ENCODE measurements at places on chromosomes 11 and 22. TPM values are rescaled to one million over a fixed set of nuclear protein-coding genes. Genes with fewer than 3 reads are reported as not detected.

- no peak for DNase-seq
Observed at GRCh38 chr11:80338231-80338630, 897.4 kb upstream of the TENM4 start.

DNA sequence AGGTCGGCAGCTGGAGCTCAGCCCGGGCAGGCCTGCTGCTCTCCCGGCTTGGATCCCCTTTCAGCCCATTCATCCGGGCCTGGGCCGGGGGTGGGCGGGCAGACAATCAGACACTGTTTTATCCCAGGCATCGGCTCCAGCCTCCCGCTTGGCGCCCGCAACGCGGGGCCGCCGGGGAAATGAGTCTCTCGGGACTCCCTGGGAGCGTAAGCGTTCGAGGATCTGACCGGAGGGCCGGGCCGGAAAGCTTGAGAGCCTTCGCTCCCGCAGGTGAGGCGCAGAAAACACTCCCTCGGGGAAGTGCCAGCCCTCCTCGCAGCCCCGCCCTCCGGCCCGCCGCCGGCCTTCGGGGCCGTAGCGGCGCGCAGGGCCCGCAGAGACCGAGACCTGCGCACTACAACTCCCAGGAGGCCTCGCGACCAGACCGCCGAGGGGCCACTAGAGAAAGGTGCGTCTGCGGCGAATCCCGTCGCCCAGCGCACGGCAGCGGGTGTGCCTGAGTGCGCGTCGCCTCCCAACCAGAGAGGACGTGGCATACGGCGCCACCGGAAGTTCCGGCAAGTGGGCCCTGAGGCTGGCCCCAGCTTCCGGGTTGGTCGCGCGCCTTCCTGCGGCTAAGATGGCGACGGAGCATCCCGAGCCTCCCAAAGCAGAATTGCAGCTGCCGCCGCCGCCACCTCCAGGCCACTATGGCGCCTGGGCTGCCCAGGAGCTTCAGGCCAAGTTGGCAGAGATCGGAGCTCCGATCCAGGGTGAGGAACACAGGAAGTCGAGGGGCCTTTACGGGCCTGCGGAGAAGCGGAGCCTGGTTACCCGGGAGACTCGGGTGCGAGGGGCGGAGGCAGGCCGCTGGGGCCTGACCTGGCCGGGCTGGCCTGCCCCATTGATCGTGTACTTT, at the start of gene SF3B2:
SF3B2 (plus strand) TSS at position 599 of the 898 bp plus-strand sequence; CDS start at position 620, 21 bp downstream.
- DNase-seq = peak; percentile 98

The SH3BP1 gene
- total RNA-seq = 10.8 TPM

DNA sequence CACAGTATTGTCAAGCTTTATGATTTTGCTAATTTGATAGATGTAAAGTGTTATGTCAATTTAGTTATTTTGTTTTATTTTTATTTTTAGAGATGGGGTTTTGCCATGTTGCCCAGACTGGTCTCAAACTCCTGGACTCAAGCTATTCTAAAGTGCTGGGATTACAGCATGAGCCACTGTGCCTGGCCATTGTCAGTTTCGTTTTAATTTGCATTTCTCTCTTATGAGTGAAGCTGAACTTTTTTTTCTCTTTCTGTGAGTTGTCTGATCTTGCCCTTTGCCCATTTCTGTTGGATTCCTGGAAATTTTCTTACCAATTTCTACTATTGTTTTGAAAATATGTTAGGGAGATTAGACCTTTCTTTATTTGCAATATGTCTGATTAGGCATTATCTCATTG, 15.5 kb downstream of the NEU3 start:
- DNase-seq = no peak

The LRRC74B gene
- total RNA-seq = not detected

DNA sequence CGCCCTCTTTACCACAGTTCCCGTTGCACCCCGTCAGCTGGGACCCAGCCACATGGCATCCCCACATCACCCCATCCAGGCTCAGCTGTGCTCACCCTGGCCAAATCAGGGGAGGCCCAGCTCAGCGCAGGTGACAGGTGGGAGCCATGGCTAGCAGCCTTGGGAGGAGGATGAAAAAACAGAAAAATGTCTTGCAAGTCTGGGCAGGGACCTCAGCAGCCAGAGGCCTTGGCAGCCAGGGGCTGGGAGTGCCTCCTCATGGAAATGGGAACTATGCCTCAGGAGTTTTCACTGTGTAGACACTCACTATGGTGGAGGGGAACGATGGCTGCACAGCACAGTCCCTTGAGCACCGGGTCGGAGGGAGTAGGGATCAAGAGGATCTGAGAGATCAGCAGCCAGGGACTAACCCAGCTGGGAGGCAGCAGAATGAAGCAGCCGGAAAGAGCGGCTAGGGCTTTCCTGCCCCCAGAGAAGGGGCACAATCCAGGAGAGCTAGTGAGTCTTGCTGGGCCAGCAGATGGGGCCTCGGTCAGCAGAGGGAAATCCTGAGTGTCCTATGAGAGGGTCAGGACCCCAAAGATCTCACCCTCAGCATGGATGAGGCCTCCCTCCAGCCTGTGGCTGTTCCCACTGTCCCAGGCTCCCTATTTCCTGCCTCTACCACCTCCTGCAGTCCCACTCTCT, 6.2 kb upstream of the FTH1 start:
- DNase-seq = no peak

The OR2AG2 gene
- total RNA-seq = 0.28 TPM

GRCh38 chr11:57160665-57161064, 21.1 kb upstream of the LRRC55 start:
- no peak for DNase-seq

The GRM5 gene
- total RNA-seq = under 0.01 TPM

DNA sequence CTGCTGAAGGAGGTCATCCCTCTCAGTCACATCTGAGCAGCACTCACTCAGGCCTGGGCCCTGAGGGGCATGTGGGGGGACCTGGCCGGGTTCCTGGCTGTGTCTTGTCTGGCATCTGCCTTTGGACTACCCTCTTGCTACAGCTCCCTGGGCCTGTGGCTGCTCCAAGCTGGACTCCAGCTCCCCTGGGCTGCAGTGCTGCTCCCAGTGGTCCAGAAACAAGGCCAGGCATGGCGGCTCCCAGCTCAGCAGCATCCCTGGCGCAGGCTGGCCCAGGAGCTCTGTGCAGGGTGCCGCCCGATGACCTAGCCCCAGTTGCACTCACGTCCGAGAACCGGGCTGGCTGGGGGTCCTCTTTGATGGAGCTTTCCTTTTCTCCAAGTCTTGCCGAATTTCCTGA, 5.3 kb downstream of the CDPF1 start:
- DNase-seq = no peak

DNA sequence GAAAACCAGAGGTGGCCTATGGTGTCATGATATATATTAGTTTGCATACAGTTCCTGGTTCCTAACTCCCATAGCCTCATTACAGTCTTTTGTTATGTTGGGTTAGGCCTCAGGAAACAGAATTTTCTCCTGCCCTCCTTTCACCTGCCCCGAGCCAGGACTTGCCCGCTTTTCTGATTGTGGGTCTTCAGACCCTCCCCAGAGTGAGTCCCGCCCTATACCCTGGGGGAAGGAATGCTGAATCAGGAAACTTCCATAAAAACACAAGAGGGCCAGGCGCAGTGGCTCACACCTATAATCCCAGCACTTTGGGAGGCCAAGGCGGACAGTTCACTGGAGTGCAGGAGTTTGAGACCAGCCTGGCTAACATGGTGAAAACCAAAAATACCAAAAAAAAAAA, 70.9 kb downstream of the SLC35F2 start:
- no peak for DNase-seq

- DNase-seq = no peak
Observed at GRCh38 chr22:50208430-50208938, 7.7 kb downstream of the SELENOO start.

DNA sequence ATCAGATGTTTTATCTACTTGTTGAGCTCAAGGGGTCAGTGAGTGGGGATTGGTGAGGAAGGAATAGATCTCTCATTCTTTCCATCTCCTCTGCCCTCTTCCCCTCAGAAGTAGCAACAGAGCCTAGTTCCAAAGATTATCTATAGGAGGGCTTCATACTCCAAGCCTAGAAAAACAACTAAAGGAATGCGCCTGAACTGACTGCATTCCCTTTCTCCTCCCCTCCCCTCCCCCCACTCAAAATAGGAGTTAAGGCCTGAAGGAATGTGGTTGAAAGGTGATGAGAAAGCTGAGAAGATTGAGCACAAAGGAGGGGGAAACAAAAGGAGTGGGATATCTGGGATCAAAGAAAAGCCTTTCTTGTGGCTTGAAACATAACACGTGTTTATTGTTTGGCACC, 10.5 kb downstream of the EMSY start:
- peak; percentile 4 for DNase-seq

The GAS2 gene
- total RNA-seq = 1.9 TPM

All from IMR-90 (cell line).